Hepatocyte (in vitro differentiated cells): ENCODE measurements at places on chromosomes 7 and 10. TPM values are rescaled to one million over a fixed set of nuclear protein-coding genes. Genes with fewer than 3 reads are reported as not detected.

- DNase-seq, result no peak
- peaks cover 10% of the 10 kb centered on the region for H3K4me1 ChIP-seq
- H3K36me3 ChIP-seq, result no peaks in the 10 kb centered on the region
These were observed 34.3 kb upstream of the PHF14 start for GRCh38 chr7:10939237-10939910.

DNA sequence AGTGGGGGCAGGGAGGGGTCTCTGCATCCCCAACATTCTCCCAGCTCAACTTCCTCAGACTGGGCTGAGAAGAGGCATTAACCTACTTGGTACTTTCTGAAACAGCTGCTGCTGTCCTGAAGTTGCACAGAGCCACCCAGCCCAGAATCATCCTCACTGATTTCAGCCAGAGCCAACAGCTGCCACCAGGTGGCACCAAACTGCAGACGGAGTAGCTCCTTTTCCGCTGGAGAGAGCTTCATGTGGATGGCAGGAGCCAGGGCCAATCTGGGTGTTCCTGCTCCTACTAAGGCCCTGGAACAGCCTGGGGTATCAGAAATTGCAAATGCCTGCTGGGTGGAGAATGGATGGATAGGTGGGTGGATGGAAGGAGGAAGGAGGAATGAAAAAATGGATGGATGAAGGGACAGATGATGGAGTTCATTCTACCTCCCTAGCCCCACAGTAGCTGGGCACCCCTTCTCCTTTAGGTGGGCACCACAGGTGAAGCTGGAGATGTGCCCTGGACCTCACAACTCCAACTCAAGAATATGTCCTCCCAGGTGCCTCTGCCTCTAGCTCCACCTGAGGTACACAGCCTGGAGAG, 11.8 kb upstream of the DRGX start:
- no peaks in the 10 kb centered on the region for H3K36me3 ChIP-seq
- peaks cover 52% of the 10 kb centered on the region for H3K27me3 ChIP-seq
- H3K4me3 ChIP-seq, result no peak overlapping the region
- DNase-seq, result peak; percentile 90
- H3K4me1 ChIP-seq, result no peaks in the 10 kb centered on the region
- no peak overlapping the region for H3K27ac ChIP-seq

The AKR1C4 gene
- total RNA-seq, result 1.5 and 1.7 TPM in 2 replicates

DNA sequence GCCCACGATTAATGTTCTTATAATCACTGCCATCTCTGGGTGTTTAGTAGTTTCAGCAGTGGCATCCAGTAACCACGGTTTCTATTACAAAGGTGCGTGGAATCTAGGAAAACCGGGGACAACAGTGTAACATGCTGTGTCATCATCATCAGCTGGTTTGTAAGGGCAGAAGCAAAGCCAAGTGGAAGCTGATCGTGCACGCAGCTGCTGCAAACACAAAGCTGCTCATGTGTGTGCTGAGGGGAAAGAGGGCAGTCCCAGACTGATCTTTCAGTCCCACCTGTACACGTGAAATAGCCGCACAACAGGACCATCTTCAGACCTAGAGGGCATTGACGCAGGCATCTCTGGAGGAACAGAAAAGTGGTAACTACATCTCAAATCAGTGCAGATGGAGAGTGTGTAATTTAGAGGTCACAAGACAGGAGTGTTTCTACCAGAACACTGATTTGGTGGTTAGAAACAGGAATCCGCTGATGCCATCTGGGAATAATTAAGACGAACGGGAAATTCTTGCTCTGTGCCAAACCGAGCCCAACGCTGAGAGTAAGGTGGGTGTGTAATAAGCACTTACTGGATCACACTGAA, 13.4 kb downstream of the ANKRD16 start:
- no peaks in the 10 kb centered on the region for H3K27me3 ChIP-seq

- no peaks in the 10 kb centered on the region for H3K27me3 ChIP-seq
- H3K4me1 ChIP-seq, result no peaks in the 10 kb centered on the region
- DNase-seq, result no peak
- H3K27ac ChIP-seq, result no peak overlapping the region
- no peaks in the 10 kb centered on the region for H3K36me3 ChIP-seq
These were observed 55.6 kb upstream of the CAMK2B start for GRCh38 chr7:44380831-44381493.
